ENCODE measurements at places on chromosomes 3 and 15. TPM values are rescaled to one million over a fixed set of nuclear protein-coding genes. Genes with fewer than 3 reads are reported as not detected.

The CKMT1B gene
- total RNA-seq: not detected

The SLC27A2 gene
- total RNA-seq: 0.39 TPM

The PYGO1 gene
- total RNA-seq: 9.7 TPM

The NOP10 gene
- 530 TPM for total RNA-seq

The OCA2 gene
- not detected for total RNA-seq

The DLEC1 gene
- not detected for total RNA-seq

GRCh38 chr15:60895986-60896385, 333.1 kb downstream of the RORA start:
- no peak for DNase-seq

DNA sequence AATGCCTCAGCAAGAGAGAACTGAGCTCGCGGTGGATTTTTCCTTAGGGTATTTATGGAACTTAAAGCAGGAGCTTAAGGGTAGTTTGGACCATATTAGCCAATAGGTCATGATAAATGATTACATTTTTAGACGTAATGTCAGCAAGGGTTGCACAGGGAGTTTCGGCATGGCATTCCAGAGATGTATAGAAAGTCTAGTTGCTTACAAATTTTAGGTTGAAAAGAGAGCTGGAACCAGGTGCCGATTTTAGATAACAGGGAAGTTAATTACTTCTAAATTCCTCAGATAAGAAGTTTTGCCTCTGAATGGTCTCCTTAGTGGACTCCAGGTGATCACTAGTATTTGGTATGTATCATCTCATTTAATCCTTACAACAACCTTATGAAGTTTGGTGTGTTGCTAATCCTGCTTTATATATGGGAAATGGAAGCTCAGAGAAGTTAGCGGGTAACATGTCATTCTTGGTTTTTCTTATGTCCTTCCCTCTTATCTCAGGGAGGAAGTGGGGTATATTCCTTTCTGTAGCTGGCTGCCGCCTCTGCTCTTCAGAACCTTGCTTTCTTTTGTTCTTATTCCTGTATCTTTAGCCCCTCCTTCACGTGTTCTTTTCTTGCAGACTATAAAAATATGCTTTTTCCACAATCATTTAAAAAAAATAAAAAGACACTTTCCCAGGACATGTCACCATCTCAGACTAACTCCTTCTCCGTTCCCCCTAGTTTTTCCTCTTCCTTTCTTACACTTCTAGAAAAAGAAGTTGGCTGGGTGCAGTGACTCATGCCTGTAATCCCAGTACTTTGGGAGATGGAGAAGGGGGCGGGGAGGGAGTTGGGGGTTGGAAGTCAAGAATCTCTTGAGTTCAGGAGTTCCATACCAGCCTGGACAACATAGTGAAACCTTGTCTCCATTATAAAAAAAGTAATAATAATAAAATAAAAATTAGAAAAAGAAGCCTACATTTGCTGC, 25.7 kb downstream of the IQGAP1 start:
- peak; percentile 72 for DNase-seq

- no peak for DNase-seq
These were observed 1.9 kb downstream of the DNAJA4 start for GRCh38 chr15:78266229-78266628.

- DNase-seq: no peak
These were observed 137.0 kb downstream of the CHDH start for GRCh38 chr3:53709256-53709655.

GRCh38 chr3:78647726-78648125, 1120.1 kb downstream of the ROBO1 start:
- DNase-seq: no peak

DNA sequence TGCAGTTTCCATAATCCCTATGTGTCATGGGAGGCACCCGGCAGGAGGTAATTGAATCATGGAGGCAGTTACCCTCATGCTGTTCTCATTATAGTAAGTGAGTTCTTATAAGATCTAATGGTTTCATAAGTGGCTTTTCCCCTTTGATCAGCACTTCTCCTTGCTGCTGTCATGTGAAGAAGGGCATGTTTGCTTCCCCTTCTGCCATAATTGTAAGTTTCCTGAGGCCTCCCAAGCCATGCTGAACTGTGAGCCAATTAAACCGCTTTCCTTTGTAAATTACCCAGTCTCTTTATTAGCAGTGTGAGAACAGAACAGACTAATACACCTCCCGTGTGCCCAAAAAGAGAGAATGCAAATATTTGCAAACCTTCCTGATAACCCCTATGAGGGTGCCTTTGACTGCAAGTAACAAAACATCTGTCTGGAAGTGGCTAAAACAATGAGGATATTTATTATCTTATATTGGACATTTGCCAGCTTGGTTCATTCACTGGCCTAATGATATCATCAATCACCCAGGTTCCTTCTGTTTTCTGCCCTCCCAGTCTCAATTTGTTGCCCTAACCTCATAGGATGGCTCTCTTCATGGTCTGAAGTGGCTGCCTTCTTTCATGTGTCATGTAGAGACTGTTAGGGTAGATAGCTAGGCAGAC, 68.7 kb downstream of the BHLHE40 start:
- DNase-seq: no peak

- DNase-seq: no peak
These were observed 27.1 kb downstream of the SPATA12 start for GRCh38 chr3:57087361-57088092.

GRCh38 chr3:129000742-129001100, 383 bp upstream of the EFCC1 start:
- DNase-seq: no peak

- DNase-seq: peak; percentile 41
These were observed 34.6 kb upstream of the CMTM8 start for GRCh38 chr3:32203854-32204253.

DNA sequence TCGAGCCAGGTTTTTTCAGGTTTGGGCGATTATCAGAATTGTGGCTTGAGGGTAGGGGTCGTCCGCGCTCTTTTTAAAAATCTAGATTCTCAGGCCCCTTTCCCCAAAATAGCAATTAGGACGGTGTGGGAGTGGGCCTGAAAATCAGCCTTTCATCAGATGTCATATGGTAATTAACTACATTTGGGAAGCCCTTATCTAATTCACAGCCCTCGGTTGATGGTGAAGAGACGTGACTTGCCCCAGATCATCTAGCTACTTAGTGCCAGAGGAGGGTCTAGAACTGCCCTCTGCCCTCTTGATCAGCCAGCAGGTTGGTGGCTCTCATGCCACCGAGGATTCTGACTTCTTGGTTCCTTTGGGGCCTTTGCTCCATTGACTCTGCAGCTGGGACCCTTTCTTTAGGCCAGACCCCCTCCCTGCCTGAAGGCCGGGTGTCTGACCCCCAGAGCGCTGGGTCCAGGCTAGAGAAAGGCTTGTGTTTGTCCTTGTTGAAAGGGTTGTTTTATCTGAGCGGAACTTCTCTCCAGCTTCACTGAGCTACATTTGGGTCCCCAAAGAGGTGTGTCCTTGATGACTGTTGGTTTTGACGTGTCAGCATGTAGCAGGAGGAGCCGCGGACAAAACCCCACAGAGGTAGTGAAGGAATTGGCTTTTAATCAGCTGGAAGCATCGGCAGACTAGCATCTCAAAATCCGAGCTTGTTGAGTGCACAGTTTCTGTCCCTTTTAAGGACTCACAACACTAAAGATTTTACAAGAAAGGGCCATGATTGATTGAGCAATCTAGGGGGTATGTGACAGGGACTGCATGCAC, 857 bp downstream of the AEN start:
- peak; percentile 56 for DNase-seq

DNA sequence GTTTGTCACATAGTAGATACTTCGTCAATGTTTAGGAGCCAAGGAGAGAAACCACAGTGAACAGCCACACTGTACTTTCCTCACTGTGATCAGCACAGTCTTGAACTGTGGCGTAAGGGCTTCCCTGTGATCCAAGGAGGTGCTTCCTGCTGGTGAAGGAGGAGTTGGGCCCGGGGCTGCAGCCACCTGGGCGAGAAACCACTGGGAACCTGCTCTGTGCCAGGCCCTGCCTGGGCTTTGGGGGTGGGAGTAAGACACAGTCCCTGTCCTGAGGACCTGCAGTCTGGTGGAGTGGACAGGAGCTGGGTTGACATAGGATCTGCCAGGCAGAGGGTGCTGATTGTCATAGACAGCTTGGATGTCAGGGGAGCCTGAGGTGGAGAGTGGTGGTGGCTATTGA, 60.5 kb upstream of the MRPS22 start:
- no peak for DNase-seq

GRCh38 chr3:145290010-145290409, 871.0 kb downstream of the PLOD2 start:
- DNase-seq: no peak

- DNase-seq: peak; percentile 22
These were observed 548.2 kb downstream of the FOXP1 start for GRCh38 chr3:71035314-71035713.

DNA sequence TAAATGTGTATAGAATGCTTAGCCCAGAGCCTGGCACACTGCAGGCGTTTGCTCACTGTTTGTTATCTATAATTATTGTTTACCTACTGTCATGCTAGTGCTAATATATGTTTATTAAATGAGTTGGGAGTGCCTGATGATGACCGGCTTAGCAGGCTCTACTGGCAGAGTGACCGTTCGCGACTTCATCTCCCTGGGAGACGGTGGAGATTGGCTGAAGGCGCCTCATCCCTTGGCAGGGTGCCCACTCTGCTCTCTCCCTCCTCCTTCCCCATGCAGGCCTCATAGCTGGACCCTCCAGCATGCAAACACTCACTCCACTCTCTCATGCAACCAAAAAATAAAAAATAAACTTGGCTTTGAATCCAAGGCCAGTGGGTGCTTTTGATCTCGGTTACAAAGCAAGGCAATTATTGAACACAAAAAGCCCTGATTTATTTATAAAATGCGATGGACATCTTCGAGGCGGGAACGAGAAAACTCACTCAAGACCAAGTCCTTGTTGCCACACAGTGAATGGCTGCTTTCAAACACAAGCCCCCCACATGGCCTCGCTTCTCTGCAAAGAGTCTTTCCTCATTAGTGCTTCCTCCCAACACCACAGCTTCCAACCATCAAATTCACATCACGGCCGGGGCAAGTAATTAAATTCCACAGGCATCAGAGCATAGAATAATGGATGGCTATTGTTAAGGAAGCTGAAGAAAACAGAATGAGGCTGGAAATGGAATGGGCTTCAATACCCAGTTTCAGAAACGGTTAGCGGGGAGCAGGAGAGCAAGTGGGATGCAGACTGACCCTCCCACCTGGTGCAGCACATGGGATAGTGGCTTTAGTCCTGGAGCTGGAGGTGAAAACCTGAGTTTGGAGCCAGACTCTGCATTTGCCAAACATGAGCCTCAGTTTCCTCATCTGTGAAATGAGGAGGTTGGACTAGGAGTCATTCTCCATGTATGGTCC, 135.7 kb upstream of the RAD18 start:
- DNase-seq: no peak

GRCh38 chr3:170809007-170809974, 60.7 kb downstream of the RPL22L1 start:
- DNase-seq: peak; percentile 90

- DNase-seq: no peak
These were observed 125.6 kb downstream of the CD47 start for GRCh38 chr3:107965136-107965655.

Measured in RPMI7951 (cell line).